T-cell (primary cell): ENCODE measurements at places on chromosomes 6 and 20. TPM values are rescaled to one million over a fixed set of nuclear protein-coding genes. Genes with fewer than 3 reads are reported as not detected.

Gene EFCAB8
- total RNA-seq: 1.3 TPM

Gene RPP40
- total RNA-seq: 2.8 TPM

Gene SIM1
- total RNA-seq: not detected

Gene SAPCD1
- total RNA-seq: 4.1 TPM

Gene FLRT3
- total RNA-seq: 0.07 TPM

Gene TP53TG5
- total RNA-seq: not detected

Gene SERPINB6
- total RNA-seq: 35.1 TPM

Gene ZSCAN31
- total RNA-seq: 0.79 TPM

Gene PTPRT
- total RNA-seq: not detected

Gene TMEM244
- not detected for total RNA-seq

Gene RALGAPB
- 46.1 TPM for total RNA-seq

Gene APOBEC2
- total RNA-seq: not detected

Gene ADGRF1
- not detected for total RNA-seq

Gene ZC3H12D
- 117 TPM for total RNA-seq

Gene ATP6V1G2
- 5.7 TPM for total RNA-seq

Gene LAMA5
- 0.48 TPM for total RNA-seq

Gene SLC32A1
- total RNA-seq: not detected

Gene SLC17A1
- total RNA-seq: not detected

Gene SEL1L2
- not detected for total RNA-seq

Gene GSTA3
- total RNA-seq: not detected

Gene HLA-DOB
- total RNA-seq: 3.9 TPM

Gene CST5
- not detected for total RNA-seq

Gene EEF1A2
- 0.50 TPM for total RNA-seq

Gene OR2H1
- not detected for total RNA-seq

Gene CNKSR3
- total RNA-seq: 0.35 TPM

Gene MC3R
- total RNA-seq: not detected

Gene SLC24A3
- 0.12 TPM for total RNA-seq

Gene SMPDL3A
- not detected for total RNA-seq

Gene TBX18
- not detected for total RNA-seq

Gene ULBP3
- 1.3 TPM for total RNA-seq

Gene XKR7
- not detected for total RNA-seq

Gene HNF4A
- total RNA-seq: not detected
